Type B pancreatic cell (in vitro differentiated cells): ENCODE measurements at places on chromosomes 4 and X. TPM values are rescaled to one million over a fixed set of nuclear protein-coding genes. Genes with fewer than 3 reads are reported as not detected.

DSPP gene
- not detected in 2 replicates for total RNA-seq

OTC gene
- total RNA-seq = 3.2 and 12.9 TPM in 2 replicates

DNA sequence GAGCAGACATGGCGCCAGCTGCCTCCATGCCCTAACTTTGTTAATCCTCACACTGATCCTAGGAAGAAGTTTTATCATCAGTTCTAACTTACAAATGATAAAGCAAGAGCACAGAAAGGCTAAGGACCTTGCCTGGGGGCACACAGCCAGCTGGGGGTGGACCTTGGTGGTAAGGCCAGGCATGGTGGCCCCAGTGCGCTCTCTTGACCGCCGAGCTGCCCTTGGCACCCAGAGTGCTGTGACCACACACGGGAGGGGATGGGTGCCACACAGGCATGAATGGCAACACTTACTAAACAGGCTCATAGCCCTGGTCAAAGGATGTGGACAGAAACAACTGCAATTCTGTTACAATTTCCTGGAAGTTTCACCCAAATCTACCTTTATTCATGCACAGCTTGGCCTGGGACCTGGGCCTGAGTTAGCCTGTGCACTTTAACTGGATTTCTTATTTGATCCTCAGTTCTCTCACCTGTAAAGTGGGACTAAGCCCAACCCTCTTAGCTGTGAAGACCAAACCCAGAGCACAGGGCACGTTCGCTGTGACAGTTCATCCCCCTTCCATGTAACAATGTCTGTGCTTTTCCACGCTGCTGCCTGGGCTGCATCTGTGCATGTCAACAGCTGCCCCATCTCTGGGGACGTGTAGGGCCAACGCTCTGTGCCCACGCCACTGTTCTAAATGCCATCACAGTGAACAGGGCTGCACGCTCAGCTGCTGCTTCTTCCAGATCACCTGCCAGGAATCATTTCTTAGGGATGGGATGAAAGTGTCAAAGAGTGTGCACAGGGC is 44.8 kb downstream of the ACOX3 start:
- H3K4me1 ChIP-seq = peaks cover 17% of the 10 kb centered on the region
- no peak for DNase-seq
- H3K27me3 ChIP-seq = no peaks in the 10 kb centered on the region
- no peak overlapping the region for H3K4me3 ChIP-seq

DNA sequence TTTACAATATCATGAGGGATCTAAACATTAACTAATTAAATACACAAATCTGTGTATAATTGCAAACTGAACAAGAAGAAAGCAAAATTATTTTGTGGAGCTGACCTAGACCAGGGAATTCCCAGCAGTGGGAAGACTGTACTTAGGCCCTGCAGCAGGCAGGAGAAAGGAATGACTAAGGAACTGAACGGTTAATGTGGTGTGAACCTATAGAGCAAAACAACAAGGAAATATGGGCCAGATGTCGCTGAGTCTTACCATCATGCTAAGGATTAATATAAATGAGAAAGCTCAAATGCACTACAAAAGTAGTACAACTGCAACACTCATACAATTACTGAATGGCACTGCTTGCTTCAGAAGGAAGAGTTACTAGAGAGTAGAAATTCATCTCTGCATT is 120.3 kb upstream of the ATXN3L start:
- no peaks in the 10 kb centered on the region for H3K4me1 ChIP-seq
- DNase-seq = no peak
- no peak overlapping the region for H3K27ac ChIP-seq
- no peaks in the 10 kb centered on the region for H3K36me3 ChIP-seq
- no peaks in the 10 kb centered on the region for H3K27me3 ChIP-seq
- H3K4me3 ChIP-seq = no peak overlapping the region

- no peak for DNase-seq
- H3K4me1 ChIP-seq = no peaks in the 10 kb centered on the region
- no peak overlapping the region for H3K4me3 ChIP-seq
These were observed 19.8 kb downstream of the VCX3B start for GRCh38 chrX:8484360-8484949.

- H3K27ac ChIP-seq = no peak overlapping the region
- H3K36me3 ChIP-seq = peaks cover 11% of the 10 kb centered on the region
- no peak overlapping the region for H3K4me3 ChIP-seq
- no peaks in the 10 kb centered on the region for H3K27me3 ChIP-seq
- peaks cover 11% of the 10 kb centered on the region for H3K4me1 ChIP-seq
- DNase-seq = no peak
These were observed 44.9 kb upstream of the SLC2A9 start for GRCh38 chr4:10066206-10066605.
